ENCODE measurements at places on chromosomes 13 and 19. TPM values are rescaled to one million over a fixed set of nuclear protein-coding genes. Genes with fewer than 3 reads are reported as not detected.

THAP8 gene
- 20.5 TPM for total RNA-seq

LSM7 gene
- 203 TPM for total RNA-seq

HRC gene
- total RNA-seq: 1.2 TPM

SHFL gene
- total RNA-seq: 36.9 TPM

CIC gene
- 42.0 TPM for total RNA-seq

KIR3DL2 gene
- not detected for total RNA-seq

ZNF600 gene
- total RNA-seq: 1.4 TPM

F10 gene
- total RNA-seq: 22.4 TPM

TLE6 gene
- 1.6 TPM for total RNA-seq

KBTBD7 gene
- 3.2 TPM for total RNA-seq

PRSS57 gene
- not detected for total RNA-seq

FFAR1 gene
- total RNA-seq: not detected

CDX2 gene
- not detected for total RNA-seq

GNA15 gene
- total RNA-seq: not detected

SMIM44 gene
- not detected for total RNA-seq

ZIC5 gene
- total RNA-seq: not detected

ZNF331 gene
- total RNA-seq: 6.8 TPM

GNG7 gene
- total RNA-seq: 0.58 TPM

PBX4 gene
- 1.5 TPM for total RNA-seq

GJB2 gene
- 0.12 TPM for total RNA-seq

FARP1 gene
- 11.4 TPM for total RNA-seq
